Nucleus accumbens (tissue), 56 donors: ENCODE measurements at places on chromosomes 5 and 9.

DNA sequence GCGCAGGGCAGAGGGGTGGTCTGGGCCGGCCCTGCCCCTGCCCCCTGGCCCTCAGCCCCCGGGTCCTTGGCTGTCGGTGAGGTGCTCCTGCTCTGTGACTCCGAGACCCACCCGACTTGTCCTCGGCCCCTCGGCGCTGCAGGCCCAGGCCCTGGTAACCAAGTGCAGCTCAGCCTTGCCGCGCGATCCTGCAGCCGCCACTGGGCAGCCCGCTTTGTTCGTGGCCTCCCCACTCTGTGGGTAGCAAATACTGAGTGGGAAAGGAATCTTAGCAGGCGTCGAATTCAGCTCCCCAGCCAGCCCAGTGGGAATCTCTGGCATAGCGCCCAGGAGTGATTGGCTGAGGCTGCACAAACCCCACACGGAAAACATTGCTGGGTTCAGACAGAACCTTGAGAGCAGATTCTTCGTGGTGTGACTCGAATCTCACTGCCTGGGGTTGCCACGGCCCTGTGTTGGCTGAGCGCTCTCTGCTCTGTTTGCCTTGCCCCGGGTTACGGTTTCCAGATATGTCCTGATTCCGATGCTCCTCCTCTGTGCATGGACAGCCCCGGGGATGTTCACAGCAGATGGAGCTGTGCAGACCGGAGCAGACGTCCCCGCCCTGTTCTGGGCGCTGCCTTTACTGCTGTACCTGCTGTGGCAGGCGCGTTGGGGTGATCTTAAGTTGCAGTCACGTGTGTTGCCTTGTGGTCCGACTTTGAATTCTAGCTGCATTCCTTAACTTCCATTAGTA is 13.4 kb upstream of the EXOC3 start:
- no peak for DNase-seq

DNA sequence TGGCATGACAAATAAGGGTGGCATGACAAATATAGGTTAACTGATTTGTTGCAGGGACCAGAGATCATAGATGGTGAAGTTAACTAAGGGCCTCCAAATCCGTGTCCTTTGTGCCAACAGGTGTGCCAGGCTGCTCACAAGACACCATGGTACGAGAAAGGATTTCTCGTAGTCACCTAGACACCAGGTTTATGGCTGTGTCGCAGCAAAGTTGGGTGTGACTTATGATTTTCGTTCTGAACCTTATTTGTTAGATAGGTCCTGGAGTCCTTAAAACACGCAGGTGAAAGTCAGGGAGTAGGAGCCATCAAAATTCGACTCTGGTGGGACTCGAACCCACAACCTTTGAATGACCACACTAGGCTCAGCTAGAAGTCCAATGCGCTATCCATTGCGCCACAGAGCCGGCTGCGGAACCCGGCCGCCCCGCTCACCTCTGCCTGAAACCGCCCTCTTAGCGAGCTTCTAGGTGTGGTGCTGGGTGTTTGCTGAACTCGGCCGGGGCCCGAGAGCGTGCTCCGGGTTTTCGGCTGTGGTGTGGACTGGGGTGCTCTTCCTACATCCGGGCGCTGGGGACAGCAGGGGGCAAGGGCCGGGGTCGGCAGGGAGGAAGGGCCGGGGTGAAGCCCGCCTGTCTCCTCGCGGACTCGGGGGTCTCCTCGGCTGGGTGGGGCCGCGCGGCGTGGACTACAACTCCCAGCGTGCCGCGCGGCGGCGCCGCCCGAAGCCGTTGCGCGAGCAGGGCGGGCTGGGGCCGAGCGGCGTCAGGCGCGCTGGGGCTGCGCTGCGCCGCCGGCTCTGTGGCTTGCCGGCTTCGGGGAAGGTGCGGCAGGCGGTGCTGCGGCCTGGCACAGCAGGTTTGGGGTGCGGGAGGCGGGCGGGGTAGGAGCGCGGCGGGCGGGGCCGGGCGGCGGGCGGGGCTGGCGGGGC is at the start of gene SLC27A4:
Gene SLC27A4 (plus strand): TSS at position 767 of the 930 bp plus-strand sequence. CDS start 2,606 bp downstream, outside the sequence.
- peak; percentile 79 for DNase-seq

- DNase-seq, result no peak
Observed at GRCh38 chr5:128422612-128423011, 115.4 kb downstream of the FBN2 start.

DNA sequence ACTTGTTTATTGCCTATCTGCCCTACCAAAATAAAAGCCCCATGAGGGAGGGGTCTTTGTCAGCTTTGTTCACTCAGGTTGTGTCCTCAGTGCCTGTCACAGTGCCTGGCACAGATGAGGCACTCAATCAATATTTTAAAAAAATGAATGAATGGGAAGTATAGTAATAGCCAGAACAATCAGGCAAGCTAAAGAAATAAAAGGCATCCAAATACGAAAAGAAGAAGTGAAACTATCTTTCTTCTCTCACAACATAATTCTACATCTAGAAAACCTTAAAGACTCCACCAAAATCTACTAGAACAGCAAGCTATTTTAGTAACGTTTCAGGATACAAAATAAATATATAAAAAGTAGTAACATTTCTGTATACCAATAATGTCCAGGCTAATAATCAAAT is 37.8 kb upstream of the C5orf63 start:
- no peak for DNase-seq

GRCh38 chr9:5578018-5578697 is 50.7 kb upstream of the RIC1 start:
- no peak for DNase-seq

- DNase-seq, result no peak
Observed at GRCh38 chr9:123996731-123997421, 14.7 kb upstream of the LHX2 start.

GRCh38 chr9:112486221-112487007 is at the start of gene KIAA1958:
Gene KIAA1958, plus strand, starts transcription at chr9:112486827. Its CDS starts 87,254 bp downstream, at chr9:112574081.
- DNase-seq, result peak; percentile 30

DNA sequence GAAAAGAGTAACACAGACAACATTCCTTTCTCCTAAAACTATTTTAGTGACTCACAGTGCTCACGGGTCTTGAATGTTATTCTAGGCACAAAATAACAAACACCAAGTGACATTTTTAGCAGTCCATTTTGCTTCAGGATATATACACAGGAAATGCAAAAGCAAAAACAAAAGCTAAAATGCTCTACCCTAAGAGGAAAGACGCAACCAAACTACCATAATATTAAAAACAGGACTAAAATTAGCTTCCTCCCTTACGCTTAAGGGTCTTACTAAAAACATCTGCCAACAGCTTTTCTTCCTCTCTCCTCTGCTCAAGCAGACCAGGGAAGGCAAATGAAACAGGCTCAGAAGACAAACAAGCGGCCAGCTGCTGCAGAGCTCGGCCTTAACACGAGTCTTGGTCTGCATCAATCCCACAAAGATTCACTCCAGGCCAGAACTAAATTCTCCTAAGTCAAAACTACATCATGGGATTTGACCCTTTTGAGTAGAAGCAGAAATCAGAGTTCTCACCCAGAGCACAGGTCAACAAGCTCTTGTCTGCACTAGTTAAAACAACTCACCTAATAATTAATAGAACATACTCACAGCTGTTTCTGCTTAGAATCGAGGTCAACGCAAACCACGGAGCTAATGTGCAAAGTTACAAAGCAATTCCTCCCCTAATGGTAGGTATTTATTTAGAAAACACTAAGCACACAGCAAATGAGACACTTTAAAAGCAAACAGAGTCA is 62.3 kb downstream of the RAPGEF1 start:
- DNase-seq, result no peak

DNA sequence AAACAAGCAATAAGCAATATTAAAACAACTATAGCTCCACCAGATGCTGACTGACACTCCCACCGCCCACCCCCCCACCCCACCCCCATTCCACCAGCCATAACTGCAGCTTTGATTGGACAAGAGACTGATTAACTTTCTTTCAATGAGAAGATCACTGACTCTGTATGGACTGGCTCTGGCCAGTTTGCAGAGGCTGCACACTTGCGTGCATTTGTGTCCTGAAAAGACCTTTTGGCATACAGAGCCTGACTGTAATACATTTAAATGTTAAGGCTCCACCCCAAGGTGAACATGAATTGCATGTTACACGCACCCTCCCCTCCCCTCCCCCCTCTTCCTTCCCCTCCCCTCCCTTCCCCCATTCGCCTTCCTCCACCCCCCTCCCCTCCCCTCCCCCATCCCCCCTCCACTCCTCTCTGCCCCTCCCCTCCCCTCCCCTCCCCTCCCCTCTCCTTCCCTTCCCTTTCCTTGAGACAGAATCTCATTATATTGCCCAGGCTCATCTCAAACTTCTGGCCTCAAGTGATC is 31.1 kb downstream of the FGD3 start:
- DNase-seq, result no peak

GRCh38 chr9:91966503-91966902 is 16.5 kb upstream of the ROR2 start:
- DNase-seq, result no peak

DNA sequence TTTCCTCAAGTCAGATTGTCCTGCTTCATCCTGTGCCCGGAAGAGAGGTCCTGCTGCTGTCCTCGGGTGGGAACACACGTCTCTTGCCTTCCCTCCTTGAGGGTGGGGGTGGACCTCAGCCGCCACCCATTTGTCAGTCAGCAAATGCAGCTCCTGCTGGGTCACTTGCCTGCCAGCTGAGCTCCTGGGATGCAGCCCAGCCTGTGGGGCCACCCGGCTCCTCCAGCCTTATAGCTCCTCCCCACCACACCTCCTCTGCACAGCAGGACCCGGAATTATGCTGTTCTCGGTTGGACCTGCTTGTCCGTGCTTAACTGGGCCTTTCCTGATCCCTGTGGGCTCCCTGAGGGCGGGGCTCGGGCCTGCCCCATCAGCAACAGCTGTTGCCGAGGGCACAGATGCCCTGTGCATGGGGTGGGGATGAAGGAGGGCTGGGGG is 52.7 kb downstream of the RXRA start:
- peak; percentile 45 for DNase-seq

DNA sequence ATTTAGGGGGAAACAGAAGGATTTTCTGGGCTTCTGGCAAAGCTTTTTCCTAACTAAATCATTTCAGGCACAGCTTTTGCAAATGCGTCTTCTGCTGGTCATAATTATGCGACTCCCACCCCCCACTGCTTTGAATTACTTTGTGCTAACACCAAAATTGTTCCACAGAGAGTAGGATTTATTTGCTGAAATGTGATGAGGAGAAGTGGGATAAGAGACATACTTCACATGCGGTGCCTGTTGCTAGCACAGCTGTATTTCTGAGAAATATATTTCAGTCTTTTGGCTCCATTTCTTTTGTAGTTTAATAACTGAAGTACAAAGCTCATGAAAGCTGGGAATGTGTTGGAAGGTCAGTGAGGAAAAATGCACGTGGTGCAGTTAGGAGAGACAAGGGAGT is 83.2 kb upstream of the TAS2R1 start:
- DNase-seq, result no peak

GRCh38 chr9:136728080-136728547 is 14.6 kb downstream of the LCN10 start:
- peak; percentile 77 for DNase-seq

DNA sequence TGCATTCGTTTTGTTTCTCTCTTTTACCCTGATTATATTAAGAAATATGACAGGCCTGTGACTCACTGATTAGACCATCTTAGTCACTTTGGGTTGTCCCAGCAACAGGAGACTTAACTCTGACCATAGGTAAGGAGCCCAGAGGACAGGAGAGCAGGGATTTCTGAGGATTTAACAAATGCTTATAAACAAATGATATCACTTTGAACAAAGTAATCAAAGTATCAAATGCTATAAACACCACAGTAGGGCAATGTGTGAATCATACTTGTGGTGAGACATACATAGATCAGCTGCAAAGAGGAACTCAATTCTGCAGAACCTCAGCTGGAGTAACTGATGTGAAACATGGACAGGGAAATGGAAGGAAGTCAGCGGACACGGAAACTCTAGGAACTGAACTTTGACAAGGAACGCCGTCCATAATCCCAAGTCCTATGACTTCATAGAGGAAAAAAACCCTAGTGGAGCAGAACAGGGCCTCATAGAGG is 190.6 kb upstream of the MSX2 start:
- DNase-seq, result no peak

GRCh38 chr5:156824800-156825199 is 25.3 kb upstream of the PPP1R2B start:
- DNase-seq, result no peak

DNA sequence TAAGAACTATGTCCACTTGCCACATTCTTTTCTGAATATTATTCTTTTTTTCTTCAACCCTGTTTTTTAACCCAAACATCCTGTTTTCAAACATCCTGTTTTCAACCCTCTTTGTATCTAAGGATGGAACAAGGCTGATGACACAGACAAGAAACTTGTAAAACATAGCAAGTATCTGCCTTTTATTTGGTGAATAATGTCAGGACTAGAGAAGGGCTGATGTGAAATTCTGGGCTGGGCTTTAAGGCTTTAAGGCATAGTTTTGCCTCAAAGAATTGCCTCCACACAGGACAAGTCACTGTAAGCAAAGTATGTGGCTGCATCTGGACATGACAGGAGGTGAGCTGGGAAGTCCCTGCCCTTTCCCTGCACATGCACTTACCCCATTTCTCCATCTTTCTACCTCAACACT is 42.5 kb upstream of the RIC1 start:
- DNase-seq, result no peak

DNA sequence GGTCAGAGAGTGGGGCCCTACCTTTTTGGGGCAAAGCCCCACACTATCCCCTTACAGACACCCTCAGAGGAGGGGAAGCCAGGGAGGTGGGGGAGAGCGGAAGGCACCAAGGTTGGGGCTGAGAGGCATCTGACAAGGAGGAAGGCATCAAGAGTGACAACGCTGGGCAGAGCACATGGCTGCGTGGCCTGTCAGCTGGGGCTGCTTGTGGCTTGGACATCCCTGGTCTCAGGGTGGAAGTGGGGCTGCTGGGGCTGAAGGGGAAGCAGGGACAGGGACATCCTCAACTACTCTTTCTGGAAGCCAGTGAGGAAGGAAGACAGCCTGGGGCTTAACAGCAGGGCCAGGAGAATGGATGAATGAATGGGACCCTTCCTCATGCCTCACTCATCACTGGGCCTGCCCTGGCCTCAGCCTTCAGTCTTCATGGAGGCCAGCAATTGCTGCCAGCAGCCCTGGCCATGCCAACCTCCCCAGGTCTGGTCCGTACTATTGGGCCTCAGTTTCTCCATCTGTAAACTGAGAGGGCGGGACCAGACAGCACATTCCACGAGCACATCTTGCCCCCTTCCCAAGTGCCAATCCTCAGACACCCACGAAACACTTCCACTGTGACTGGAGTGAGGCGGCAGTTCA is 993 bp upstream of the RALGDS start:
- DNase-seq, result peak; percentile 43

GRCh38 chr5:150061538-150061995 is 24.8 kb downstream of the CSF1R start:
- DNase-seq, result no peak

- no peak for DNase-seq
Observed at GRCh38 chr9:26782899-26783298, 109.7 kb downstream of the CAAP1 start.
